ENCODE measurements at places on chromosomes 3 and 15.

- no peak for DNase-seq
Observed at GRCh38 chr15:95557226-95558046, 773.1 kb upstream of the NR2F2 start.

- DNase-seq = no peak
Observed at GRCh38 chr3:197306374-197307086, 8.1 kb upstream of the DLG1 start.

DNA sequence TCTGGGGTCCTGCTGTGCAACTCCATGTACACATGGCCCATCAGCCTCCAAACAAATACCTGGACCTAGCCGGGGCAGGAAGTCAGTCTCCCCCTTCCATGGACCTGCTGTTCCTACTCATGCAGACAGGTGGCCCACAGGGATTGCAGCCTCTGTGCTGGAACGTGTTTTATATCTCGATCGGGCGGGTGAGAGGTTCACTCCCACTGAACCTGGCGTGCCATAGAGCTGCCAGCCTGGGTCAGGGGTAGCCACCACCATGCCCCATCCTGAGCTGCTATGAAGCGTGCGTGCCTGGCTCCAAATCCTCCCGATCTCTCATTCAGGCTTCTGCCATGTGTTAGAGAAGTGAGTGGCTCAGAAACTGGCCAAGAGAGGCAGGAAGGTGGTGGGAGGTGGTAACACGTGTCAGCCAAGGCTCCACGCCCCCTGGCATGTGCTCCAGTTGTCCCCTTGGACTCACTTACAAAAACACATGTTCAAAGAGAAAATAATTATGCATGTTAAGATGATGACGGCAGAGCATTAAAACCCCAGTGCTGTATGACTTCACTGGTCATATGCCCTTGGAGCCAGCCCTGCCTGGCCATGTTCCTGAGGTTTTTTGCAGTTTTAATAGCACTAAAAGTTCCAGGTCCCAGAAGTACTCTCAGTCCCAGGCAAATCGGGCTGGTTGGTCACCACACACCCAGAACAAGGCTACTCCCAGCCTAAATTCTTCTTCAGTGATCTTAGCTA lies 30.6 kb downstream of the CTSH start:
- DNase-seq = no peak

DNA sequence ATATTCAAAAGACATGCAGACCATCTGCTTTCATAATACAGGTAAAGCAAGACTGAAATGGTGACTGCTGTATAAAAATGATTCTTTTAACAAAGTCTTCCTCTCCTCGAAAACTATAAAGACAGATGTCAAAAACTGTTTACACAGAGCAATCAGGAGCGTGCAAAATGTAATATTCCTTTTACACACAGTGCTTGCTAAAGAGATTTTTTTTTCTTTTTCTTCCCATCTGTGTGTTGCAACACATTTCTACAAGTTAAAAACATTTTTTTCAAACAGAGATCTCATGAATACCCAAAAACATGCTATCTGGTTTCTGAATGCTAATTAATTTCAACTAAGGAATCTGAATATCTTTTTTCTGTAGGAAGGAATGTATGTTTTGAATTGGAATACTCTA lies 22.1 kb downstream of the SATB1 start:
- DNase-seq = no peak

DNA sequence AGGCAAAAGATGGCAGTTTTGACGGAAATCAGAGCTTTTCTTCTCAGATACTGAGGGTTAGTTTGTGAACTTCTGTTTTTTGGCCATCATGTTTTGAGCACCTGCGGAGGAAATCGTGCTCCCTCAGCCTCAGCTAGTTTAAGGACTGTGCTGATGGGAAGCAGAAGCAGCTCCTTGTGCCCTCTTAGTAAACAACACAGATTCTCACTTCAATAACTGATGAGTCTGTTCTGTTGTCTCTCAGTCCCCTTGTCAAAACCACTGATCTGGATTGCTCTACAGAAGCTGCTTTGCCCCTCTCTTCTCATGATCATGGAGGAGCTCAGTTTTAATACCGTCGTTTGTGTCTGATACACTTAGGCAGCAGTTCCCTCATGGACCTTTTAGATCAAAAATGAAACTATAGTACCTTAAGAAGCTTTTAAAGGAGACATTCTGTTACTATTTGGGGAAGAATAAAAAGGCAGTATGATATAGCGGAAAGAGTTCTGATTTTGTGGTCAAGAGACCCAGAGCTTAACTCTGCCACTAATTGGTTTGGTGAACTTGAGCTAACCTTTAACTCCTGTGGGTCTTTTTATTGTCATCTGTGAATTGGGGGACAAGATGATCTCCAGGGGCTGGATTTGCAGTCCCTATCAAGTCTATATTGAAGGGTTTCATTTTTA lies 152.6 kb downstream of the BBX start:
- no peak for DNase-seq

- no peak for DNase-seq
Observed at GRCh38 chr3:45381168-45381852, 7.1 kb upstream of the LARS2 start.

DNA sequence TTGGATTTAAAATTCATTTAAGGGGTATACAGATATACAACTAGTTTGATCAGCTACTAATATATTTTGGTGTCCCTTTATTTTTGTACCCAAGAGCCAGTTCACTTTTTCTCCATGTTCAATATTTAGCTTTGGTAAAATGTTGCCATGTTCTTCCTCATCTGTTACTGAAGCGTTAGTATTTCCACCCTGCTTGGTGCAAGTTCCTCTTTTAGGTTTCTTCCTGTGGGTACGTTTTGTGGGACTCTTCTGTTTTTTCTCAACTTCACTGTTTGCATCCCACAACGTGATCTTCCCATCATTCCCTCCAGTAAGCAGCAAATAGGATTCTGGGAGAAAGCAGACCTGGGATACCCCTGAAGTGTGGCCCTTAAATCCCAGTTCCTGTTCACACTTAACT lies 14.1 kb downstream of the WDR53 start:
- DNase-seq = no peak

GRCh38 chr3:50304601-50305000 lies 1.2 kb upstream of the HYAL1 start:
- no peak for DNase-seq

DNA sequence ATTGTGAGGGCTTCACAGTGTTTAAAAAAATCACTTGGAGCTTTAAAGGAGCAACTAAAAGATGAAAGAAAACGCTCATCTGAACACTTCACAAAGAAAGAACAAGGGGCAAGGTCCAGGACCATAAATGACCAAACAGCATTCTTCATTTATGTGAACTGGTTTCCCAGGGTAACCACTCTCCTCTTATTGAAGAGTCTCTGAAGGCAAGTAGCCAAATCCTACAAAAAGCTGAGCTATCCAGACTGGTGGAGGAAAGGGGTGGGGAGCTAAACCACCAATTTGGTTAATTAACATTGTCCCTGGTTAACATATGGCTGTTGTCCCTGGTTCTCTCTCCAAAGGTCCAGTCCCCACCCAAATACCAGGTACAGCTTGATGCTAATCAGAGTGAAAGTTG lies 58.1 kb downstream of the OSBPL10 start:
- no peak for DNase-seq

DNA sequence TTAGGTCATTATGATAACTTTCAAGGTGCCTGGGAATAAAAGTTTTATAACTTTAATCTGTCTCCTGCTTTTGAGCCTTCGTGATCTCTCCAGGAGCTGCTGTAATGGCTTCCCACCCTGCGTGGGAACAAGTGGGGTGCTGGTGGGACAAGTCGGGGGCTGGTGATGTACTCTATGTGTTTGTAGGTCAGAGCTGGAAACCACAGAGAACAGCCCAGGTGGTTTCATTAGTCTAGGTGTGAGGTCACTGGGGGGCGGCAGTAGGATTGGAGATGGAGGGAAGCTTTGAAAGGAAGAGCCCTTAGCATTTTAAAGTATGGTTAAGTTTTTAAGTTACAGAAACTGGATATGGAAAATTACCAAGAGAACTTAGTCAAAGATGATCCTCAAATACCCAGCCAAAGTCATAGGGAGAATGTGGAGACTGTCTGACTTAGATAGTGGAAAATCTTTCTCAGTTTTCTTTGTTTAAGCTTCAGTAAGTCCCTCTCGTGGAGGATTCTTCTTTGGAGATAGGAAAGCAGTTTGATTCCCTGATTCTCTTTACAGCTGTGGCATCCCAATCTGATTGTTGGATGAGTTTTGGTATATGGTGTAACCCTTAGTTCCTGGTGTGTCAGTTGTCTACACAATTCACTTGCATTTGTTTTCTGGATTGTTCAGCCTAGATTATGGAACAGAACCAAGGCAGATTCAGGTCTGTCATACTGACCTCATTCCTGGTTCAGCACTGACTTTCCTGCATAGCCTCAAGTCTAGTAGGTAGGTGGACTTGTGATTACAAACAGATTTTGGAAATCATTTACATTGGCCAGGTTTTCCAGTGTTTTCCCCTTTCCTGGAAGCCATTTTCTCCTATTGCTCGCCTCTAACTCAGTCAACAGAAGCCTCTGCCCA lies 115.6 kb downstream of the FNDC3B start:
- DNase-seq = no peak

- DNase-seq = no peak
Observed at GRCh38 chr3:134672571-134672970, 21.7 kb upstream of the KY start.

DNA sequence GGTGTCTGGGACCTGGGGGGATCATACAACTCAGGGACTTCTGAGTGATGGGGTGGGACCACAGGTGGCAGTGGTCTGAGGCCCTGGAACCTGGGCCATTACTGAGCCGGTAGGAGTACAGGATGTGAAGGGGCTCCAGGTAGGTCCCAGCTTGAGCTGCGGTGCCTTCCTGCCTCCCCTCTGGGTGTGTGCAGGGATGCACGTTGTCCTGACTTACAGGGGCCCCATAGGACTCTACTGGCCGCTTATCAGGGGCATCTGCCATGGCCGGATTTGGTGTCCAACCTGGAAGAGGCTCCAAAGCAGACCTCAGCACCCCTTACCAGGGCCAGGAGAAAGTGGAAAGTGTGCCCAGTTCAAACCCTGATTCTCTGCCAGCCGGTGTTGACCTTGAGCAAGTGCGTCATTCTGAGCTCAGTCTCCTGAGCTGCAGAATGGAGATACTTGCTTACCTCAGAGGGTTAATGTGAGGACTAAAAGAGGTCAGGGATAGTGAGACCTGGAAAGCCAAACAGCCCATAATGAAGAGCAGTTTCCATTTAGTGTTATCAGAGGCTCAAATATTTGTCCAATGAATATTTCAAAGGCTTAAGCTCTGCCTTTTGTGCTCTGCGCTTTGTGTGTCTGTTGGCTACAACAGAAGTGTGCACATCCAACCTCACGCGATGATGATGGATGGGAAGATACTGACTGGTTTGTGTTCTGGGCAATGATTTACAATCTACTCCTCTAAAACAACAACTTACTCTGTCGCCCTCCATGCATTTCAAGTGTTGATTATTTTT lies 35.4 kb upstream of the ESYT3 start:
- no peak for DNase-seq

GRCh38 chr3:182241766-182242488 lies 530.2 kb downstream of the SOX2 start:
- DNase-seq = no peak

- DNase-seq = no peak
Observed at GRCh38 chr3:44516230-44516629, 38.8 kb upstream of the ZNF445 start.

DNA sequence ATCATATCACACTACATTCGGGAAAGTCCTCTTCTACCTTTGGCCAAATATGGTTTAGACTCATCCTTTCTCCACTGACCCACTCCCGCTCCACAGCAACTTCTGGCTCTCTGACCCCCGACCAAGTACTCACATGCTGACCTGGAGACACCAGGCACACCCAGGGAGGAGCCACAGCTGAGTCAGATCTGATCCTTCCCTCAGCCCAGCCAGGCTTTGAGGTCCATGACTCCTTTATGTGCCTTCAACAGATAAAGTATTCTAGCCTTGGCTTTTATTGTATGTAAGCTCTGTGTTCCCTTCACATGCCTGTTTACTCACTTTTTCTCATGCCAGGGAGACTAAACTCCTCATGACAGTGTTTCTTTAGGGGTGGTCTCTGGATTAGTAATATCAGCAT lies 166.9 kb upstream of the UMPS start:
- DNase-seq = no peak

DNA sequence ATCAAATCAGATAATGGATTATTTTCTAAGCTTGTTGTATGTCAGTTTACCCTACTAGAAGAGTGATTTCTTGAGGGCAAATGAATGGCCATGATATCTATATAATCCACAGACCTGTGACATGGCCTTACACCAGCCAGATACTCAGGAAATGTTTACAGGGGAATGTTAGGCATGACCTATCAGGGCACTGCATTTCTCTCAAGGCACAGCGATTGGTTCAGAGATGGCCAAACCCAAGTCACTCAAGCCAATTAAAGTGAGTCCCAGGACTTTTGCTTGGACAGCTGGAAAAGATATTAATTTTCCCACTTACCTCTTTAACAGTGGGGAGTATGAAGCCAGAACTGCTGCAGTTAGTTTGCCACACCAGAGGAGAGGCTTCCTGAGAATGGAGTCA lies 28.7 kb upstream of the GATA2 start:
- no peak for DNase-seq

DNA sequence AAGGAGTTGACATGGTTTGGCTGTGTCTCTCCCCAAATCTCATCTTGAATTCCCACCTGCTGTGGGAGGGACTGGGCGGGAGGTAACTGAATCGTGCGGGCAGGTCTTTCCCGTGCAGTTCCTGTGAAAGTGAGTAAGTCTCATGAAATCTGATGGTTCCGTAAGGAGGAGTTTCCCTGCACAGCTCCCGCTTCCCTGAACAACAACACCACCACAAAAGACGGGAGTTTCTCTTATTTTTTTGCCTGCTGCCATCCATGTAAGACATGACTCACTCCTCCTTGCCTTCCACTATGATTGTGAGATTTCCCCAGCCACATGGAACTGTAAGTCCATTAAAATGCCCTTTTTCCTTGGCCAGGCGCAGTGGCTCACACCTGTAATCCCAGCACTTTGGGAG lies 22.7 kb downstream of the XXYLT1 start:
- DNase-seq = no peak

DNA sequence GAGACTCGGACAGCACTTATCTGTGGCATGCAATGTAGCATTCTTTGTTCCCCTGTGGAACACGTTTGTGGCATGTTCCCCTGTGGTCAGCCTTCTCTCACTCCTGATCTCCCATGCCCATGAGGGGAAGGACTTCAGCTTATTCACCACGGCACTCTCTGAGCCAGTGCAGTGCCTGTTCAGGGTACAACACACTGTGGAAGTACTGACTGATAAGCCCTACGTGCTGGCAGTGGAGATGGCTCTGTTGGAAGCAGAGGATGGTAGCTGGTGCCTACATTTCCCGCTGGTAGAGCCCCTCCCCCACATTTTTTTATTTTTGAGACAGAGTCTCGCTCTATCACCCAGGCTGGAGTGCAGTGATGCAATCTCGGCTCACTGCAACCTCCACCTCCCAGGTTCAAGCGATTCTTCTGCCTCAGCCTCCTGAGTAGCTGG lies 43.5 kb upstream of the ETV5 start:
- DNase-seq = no peak

- DNase-seq = no peak
Observed at GRCh38 chr3:28053759-28054158, 187.7 kb upstream of the CMC1 start.

GRCh38 chr15:41281236-41281635 lies 50.2 kb downstream of the CHP1 start:
- no peak for DNase-seq

- DNase-seq = no peak
Observed at GRCh38 chr15:52682200-52682599, 3.0 kb upstream of the ATOSA start.

GRCh38 chr3:112647122-112647521 lies 6.2 kb upstream of the CCDC80 start:
- no peak for DNase-seq
